ENCODE measurements at places on chromosomes 13 and 19.

DNA sequence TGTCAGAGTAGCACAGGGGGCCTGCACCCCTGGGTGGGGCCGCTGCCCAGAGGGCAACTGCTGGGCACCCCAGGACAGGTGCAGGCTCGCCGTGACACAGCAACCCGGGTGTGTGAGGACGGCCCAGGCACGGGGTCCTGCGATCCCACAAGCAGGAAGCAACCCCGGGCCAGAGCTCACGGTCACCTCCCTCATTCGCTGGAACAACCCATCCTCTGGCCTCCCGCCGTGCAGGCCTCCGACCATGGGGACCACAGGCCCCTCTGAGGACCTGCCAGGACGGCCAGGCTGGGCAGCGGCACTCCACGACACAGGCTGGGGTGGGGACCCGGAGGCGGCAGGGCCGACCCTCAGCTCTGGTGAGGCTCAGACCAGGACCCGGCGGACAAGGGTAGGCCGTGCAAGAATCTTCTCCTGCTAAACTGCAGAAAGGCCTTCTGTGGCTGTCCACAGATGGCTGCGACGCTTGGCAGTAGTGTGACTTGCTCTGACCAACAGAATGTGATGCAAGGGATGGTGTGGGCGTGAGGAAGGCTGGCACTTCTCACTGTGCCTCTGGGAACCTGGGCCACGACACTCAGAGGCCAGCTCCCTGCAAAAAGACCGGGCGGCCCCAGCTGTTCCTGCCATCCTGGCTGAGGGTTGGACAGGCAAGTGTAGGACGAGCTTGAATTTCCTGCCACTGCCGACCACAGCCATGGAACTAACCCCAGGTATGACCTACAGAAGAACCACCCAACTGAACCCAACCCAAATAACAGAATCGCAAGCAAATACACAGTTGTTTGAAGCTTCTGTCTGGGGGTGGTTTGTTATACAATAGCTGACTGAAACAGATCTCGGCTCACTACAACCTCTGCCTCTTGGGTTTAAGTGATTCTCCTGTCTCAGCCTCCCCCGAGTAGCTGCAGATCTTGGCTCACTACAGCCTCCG lies 26.5 kb downstream of the PIP5K1C start:
- H3K27ac ChIP-seq, result no peak overlapping the region
- no peak for DNase-seq
- H3K4me1 ChIP-seq, result peaks cover 21% of the 10 kb centered on the region
- H3K27me3 ChIP-seq, result no peaks in the 10 kb centered on the region

DNA sequence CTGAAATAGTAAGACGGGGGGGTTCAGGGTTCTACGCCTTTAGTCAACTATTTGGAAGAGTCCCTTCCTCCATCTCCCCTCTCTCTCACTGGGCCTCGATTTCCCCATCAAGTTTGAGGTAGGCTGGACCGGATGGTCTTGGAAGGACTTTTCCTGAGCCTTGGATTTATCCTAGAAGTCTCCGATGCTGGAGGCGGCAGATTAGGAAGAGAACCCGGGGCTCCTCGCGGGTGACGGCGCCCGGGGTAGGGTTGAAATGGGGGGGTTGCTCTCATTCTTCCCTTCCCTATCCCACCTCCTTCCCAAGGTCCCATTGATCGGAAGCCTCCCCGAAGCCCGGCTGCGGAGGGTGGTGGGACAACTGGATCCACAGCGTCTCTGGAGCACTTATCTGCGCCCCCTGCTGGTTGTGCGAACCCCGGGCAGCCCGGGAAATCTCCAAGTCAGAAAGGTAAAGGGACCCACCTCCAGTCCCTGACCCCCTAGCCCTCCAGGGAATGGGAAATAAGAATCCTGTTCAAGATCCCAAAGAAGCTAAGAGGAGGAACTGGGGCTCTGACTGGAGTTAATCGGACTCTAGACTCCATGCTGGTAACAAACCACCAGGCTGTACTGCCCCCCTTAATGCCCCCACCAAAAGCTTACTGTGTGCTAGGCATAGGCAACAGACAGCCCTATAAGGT lies 781 bp downstream of the QPCTL start:
- peaks cover 8% of the 10 kb centered on the region for H3K36me3 ChIP-seq
- H3K27me3 ChIP-seq, result no peaks in the 10 kb centered on the region
- peak overlapping the region; percentile 93 for H3K4me3 ChIP-seq
- peaks cover 16% of the 10 kb centered on the region for H3K4me1 ChIP-seq
- peak; percentile 59 for DNase-seq
- peak overlapping the region; percentile 94 for H3K27ac ChIP-seq

DNA sequence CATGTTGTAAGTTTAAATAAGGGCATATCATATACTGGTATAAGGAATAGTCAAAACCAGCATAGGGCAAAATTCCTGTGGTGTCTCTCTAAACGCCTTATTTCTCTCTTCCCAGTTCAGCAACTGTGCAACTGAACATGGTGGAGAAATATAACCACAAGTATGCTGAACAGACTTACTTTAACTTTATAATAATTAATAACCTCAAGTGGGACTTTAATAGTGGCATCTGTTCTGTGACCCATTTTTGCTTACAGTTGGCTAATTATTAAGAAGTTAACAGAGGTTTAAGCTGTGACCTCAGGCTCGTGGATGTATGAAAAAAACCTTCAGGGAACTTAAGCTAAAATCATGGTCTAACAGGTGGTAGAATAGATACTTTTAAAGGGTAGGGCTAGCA lies 54.3 kb downstream of the MICU2 start:
- DNase-seq, result no peak
- H3K4me1 ChIP-seq, result peaks cover 23% of the 10 kb centered on the region
- H3K27me3 ChIP-seq, result no peaks in the 10 kb centered on the region
- peaks cover 9% of the 10 kb centered on the region for H3K36me3 ChIP-seq
- no peak overlapping the region for H3K4me3 ChIP-seq
- H3K27ac ChIP-seq, result no peak overlapping the region

DNA sequence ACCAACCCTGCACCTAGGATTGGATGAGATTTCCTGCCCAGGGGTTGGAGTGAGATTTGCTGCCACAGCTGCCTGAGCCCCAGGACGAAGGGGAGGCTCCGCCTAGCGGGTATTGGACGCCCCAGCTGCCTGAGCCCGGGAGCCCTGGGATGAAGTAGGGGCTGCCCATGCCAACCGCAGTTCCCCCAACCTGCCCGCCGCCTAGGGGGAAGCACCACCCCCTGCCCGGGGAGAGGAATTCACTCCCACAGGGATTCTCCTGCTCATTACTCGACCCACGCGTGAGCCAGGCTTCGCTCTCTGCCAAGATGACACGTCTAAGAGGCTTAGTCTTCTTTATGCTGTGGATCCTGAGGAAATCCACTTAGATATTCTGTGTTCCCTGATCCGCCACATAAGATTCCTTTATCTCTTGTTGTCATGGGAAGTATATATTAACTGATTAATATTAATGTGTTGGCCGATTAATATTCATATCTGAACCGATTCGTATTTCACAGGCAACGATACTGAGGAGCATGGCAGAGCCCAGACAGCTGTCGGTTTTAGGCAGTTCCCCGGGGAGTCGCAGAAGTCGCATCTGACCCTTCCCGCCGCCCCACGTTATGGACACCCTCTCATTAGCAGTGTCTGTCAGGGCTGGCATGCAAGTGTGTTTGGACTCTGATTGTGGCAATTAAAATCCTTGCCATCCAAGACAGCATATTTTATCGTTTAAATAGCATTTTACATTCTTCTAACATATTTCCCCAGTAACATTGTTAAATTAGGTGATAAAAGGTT lies 44.5 kb upstream of the KCTD15 start:
- H3K4me1 ChIP-seq, result no peaks in the 10 kb centered on the region
- no peak overlapping the region for H3K27ac ChIP-seq
- H3K36me3 ChIP-seq, result no peaks in the 10 kb centered on the region
- DNase-seq, result no peak

Data from T-helper 17 cell (primary cell).